RCC 7860 (cell line): ENCODE measurements at places on chromosomes 5 and 9.

- no peak for DNase-seq
Observed at GRCh38 chr5:179375236-179375685, 30.0 kb upstream of the ADAMTS2 start.

- DNase-seq: no peak
Observed at GRCh38 chr5:51544031-51544785, 161.0 kb downstream of the ISL1 start.

DNA sequence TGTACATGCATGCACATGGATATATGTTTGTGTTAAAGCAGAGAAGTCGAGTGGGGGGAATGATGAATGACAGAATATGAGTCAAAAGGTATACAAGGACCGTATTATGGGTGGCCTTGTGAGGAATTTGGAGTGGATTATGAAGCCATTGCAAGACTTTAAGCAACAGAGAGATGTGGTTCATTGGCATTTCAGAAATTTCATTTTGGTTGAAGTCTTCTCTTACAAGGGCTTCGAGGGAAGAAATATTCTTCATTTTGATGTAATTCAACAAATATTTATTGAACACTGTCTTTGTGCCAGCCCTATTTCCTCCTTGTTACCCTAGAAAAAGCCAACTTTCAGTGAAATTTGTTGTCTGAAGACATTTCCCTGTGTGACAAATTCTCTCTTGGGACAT, 83.9 kb upstream of the SLCO6A1 start:
- DNase-seq: no peak

GRCh38 chr9:97525451-97525850, 24.0 kb downstream of the TMOD1 start:
- DNase-seq: no peak

- no peak for DNase-seq
Observed at GRCh38 chr5:66306844-66307315, 162.8 kb downstream of the SREK1 start.

GRCh38 chr9:91315191-91315590, 46.5 kb downstream of the AUH start:
- no peak for DNase-seq

- DNase-seq: no peak
Observed at GRCh38 chr5:52497133-52497693, 290.5 kb upstream of the ITGA1 start.

DNA sequence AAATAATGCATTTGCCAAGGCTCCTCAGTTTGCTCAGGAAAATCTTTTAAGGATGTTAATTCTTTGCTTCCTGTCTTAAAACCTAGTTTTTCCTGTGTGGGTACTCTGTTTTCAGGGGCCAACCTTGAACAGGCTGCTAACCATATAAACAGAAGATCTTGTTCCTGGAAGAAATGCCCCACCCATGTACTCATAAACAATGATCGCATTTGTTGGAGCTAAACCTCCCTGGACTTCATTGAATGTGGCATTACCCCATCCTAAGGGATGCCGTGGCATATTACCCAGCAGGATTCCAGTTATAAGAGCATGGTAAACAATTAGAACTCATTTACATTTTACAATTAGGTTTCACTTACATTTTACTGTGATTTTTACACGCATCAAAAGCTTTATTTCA, 436.0 kb downstream of the ZNF608 start:
- DNase-seq: no peak

- DNase-seq: no peak
Observed at GRCh38 chr9:137278721-137279711, 1.5 kb downstream of the TOR4A start.

- no peak for DNase-seq
Observed at GRCh38 chr5:92861531-92862285, 719.3 kb downstream of the NR2F1-AS1 start.

- no peak for DNase-seq
Observed at GRCh38 chr5:95130941-95131340, 154.0 kb downstream of the MCTP1 start.

- peak; percentile 64 for DNase-seq
Observed at GRCh38 chr9:103397868-103398600, 402.9 kb downstream of the CYLC2 start.

- no peak for DNase-seq
Observed at GRCh38 chr5:68648944-68649857, 433.6 kb downstream of the PIK3R1 start.

DNA sequence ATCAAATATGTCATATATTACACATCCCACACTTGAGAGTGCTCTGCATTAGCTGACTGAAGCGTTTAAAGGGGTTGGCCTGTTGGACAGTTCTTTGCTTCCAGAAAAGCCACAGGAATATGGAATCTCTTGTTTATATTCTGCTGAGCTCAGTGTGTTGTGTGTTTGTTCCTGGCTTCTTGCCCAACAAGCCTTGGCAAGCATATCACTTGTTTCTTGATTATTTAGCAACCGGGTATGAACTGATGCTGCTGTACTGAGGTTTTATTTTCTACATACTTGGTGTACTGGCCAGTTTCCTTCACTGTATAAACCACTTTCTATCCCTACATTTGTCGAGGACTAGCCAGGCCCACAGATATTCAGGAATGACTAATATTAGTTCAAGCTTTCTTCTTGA, 378.9 kb downstream of the KCTD16 start:
- DNase-seq: no peak

DNA sequence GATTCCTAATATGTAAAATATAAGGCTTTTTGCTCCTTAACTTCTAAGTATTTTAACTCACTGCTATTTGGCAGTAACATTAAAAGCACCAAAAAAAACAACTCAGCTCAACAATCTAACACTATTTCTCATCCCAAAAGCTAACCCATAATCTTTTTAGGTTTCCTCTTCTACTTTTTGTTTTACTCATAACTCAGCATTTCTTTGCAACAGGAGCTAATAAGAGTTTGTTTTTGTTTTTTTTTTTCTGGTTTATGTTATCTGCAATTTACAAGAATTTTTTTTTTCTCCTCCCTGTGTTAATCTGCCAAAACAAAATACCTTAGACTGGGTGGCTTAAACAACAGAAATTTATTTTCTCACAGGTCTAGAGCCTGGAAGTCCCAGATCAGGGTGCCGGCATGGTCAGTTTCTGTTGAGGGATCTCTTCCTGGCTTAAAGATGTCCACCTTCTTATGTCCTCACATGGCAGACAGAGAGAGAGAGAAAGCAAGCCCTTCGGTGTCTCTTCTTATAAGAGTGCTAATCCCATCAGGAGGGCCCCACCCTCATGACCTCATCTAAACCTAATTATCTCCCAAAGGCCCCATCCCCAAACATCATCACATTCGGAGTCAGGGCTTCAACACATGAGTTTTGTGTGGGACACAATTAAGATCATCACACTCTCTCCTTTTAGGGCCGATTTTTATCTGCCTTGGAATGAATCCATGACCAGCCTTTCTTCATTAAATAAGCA, 31.2 kb downstream of the ARL15 start:
- no peak for DNase-seq

DNA sequence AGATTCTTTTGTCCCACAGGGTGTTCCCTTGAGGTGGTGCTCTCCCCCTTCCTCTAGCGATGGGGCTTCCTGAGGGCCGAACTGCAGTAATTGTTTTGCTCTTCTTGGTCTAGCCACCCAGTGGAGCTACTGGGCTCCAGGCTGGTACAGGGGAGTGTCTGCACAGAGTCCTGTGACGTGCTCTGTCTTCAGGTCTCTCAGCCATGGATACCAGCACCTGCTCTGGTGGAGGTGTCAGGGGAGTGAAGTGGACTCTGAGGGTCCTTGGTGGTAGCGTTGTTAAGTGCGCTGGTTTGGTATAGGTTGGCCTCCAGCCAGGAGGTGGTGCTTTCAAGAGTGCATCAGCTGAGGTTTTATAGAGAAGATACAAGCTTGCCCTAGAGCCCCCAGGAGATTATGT, 20.4 kb upstream of the CEP72 start:
- DNase-seq: no peak

DNA sequence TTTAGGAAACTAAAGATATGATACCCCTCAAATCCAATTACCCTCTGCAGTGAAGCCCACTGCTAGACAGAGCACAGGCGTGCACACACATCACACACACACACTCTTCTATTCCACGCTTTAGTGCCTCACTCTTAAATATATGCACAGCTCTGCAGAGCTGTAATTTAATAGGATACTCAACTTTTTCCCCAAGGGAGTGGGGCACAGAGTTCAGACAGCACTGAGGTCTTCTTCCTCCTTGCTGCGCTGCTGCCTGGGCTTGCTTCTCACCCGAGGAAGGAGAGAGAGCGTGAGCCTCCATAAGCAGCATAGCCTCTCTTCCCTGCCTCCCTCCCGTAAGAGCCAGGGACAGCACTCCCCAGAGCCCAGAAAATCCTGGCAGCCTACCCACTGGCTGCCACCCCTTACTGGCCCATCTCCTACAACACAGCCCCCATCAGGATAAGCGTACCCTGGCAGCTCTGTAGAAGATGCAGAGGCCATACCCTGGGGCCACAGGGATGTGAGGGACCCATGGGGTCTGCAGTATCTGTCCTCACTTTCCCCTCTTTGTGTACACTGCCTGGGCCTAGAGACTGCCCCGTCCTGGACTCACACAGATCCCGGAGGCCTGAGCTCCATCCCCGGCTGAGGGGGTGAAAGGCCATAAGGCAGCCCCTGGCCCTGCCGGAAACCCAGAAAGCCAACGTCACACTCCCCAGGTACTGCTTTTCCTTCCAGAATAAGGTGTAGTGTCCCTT, 102.1 kb downstream of the C5orf15 start:
- no peak for DNase-seq

DNA sequence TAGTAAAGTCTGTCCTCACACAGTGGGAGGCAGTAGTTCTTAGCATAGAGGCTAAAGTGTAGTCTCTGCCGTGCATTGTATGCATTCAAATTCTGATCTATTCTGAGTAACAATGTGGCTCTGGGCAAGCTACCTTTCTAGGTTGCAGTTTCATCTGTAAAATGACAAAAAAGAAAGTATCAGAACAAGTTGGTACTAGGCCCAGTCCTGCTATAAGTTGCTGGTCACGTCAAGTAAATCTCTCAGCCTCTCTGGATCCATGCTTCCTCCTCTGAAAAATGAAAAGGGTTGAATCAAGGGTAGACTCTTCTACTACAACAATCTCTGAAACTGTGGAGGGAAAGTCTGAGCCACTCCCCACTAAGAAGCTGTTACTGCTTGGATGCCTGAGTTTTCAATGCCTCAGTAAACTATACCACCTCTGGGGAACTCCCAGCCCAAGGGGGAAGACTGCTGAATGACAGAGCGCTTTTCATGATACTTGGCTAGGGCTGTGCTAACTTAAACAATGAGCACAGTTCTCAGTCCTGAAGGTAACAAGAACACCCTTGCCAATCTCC, 34.5 kb upstream of the SPARC start:
- no peak for DNase-seq

GRCh38 chr5:146721073-146721815, 157.3 kb downstream of the PPP2R2B start:
- no peak for DNase-seq

GRCh38 chr5:1564182-1564748, 40.5 kb upstream of the LPCAT1 start:
- DNase-seq: peak; percentile 97

DNA sequence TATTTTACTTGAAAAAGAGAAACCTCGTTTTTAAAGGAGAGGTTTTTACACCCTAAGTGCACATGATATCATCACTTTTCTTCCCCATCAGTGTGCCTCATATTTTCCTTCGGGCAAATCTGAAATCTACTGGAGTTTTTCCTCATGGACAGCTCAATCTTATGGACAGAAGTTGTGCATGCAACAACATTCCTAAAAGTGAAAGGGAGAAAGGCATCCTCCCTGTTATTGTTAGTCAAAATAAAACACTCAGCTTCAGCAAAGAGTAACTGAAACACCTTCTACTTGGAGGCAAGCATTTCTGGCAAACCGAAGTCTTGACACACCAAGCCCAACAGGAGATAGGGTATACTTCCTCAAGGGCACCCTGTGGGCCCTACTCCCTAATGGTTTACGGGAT, 217.9 kb downstream of the BNC2 start:
- no peak for DNase-seq

GRCh38 chr5:160769301-160769700, 82.7 kb downstream of the ATP10B start:
- no peak for DNase-seq

DNA sequence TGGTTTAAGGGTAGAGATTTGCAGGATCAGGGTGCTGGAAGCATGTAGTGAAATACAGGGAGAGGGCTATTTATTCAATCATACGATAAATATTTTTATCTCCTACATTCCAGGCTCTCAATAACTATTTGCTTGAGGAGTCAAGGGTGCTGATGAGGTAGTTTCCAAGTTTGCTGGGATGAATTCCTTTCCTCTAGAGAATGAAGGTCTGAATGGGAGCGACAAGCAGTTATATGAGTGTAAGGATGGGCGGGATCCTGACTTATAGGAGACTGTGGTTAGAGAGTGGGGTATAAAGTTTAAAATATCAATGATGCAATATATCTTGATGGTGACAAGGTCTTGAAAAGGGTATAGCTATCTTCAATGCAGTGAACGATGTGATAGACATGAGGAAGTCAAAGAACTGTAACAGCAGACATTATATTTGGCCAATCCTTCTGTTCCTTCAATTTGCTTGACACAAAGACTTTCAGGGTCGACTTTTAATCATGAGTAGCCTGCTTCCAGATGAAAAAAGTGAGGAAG, 201.1 kb upstream of the HAPLN1 start:
- DNase-seq: no peak

DNA sequence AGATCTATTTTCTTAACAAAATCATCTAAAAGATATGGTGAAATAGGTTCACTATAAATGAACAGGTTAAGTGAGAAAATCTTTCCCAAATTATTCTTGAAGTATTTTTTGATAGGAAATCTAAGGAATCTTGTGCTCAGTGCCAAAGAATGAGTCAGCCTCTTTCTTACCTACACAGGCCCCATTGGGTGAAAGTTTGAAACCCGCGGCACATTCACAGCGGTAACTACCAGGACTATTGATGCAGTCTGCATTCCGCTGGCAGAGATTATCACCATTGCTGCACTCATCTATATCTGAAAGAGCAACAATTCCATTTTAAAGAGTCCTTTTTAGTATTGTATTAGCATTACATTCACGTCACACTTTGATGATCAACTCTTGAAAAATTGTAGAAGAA, 221.8 kb downstream of the SLC12A2 start:
- DNase-seq: no peak

DNA sequence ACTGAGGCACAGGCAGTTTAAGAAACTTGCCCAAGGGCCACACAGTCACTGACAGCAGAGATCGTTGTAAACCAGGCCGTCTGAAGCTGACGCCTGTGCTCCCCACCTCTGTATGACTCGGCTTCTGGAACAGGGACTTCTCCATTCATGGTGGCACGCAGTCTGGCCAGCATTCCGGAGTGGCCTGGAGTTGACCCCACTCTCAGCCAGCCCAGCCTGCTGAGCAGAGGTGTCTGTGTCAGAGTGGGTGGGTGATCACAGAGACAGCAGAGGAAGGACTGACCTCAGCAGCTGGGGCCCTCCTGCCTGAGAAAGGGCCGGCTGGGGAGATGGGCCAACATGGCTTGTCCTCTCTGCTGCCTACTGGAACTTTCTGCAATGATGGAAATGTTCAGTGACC, 12.6 kb downstream of the LRSAM1 start:
- no peak for DNase-seq

DNA sequence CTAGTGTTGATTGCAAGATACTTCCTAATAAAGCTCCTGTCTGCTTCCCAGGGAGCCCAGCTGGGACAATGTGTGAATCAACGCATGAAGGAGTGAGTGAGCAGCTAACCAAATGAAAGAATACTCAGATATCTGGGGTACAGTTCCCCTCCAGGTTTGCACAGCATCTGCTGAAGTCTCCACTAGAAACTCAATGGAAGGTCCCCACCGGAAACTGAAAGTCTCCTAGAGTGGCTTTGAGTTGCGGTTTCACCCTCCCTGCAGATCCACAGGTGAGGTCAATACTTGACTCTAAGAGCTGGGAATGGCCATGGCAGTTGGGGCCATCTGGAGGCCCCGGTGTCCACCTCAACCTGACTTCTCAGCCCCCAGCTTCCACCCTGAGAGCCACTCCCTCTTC, 198.2 kb upstream of the MSX2 start:
- no peak for DNase-seq
